ENCODE measurements at places on chromosomes 7 and 10.

DNA sequence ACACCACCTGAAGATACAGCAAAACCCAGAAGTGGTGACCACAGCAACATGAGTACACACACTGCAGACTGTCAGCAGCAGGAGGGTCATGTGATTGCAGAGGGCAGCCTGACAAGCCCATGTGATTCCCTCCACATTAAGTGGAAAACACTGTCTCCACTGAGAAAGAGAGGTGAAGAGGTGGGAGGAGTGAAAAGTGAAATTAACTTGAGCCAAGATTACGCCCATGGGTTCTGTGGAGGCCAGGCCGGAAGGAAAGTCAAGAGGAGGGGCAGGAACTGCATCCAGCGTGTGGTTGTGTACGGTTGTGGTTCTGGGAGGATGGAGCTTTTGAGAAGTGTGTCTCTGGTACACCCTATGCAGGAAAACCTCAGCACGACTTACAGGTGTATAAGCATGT is 138.5 kb downstream of the PLXNA4 start:
- peak; percentile 68 for DNase-seq

- peak; percentile 51 for DNase-seq
These were observed 57.5 kb downstream of the KLHDC10 start for GRCh38 chr7:130127821-130128317.

DNA sequence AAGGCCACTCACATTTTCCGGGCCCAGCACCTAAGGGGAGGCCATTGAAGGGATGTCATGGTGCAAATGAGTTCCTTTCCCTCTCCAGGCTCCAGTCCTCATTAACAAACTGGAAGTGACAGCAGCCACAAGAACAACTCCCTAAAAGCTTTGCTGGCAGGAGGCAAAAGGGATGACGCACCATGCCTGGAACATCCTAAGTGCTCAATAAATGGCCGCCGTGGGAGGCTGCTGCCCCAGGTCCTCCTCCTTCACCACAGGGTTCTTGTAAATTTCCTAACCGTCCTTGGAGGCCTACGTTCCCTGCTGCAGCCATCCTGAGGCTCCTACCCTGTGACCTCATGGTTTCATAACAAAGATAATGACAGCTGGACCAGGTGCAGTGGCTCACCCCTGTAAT is 41.3 kb upstream of the CAMK1D start:
- no peak for DNase-seq

DNA sequence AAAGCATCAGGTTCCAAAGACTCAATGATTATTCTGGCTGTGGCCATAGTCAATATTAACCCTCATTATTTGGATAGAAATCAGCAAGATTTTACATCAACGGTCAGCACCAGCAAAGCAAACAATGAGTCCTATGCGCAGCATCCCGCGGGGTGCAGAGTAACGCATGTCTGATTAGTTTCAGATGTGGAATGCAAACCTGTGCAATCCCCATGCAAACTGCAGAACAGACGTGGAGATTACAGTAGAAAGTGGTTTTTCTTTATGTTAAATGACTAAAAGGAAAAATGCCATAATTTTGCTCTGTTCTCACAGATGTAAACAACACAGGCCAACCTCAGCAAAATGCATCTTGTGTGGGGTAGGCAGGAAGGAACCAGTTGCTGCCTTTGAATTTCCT is 258.1 kb upstream of the GRB10 start:
- no peak for DNase-seq

DNA sequence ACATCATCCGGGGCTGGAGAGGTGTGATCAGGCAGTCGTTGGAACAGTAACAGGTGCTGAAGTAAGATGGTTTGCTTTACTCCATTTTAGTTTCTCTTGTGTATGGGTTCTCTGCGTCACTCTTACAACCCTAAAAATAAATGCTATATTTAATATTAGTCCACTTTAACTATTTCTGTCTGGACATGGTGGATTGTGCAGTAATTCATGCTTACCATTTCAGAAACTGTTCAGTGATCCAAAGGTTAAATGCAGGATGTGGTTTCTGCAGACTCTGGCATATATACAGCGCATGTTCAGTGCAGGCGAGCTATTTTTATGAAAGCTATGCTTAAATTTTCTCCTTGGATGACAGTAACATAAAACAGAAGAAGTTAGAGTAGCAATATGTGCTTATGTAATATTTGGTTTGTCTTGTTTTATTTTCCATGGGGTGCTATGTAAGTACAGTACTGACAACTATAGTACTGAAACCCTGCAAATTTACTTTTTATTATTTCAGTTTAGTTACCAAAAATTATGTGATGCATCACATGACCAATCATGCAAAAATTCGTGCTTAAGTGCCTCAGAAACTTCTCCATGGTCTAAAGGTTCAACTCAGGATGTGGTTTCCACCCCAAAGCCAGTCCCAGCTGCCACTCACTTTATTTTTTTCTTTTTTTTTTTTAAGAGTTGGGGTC is 46.6 kb upstream of the GRID1 start:
- DNase-seq: no peak

DNA sequence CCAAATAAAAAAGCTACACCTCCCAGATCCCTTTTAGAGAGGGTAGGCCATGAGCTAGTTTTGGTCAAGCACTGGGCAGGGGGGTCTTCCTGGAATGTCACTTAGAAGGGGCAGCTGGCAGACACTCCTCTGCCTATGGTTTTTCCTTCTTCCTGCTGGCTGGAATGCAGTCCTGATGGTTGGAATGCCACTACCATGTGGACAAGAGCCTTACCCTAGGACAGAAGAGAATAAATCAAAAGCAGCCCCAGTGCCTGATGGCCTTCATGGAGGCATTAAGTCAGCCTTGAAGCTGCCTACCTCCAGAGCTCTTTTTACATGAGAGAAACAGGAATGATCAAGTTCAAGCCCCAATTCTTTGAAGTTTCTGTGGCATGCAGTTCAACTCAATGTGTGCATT is 43.5 kb upstream of the SORBS1 start:
- DNase-seq: no peak

- DNase-seq: no peak
These were observed 25.0 kb upstream of the CNNM1 start for GRCh38 chr10:99303899-99304861.

- no peak for DNase-seq
These were observed 1.2 kb downstream of the AHCYL2 start for GRCh38 chr7:129225931-129226572.

- no peak for DNase-seq
These were observed 664.3 kb upstream of the CELF2 start for GRCh38 chr10:10353326-10353868.

GRCh38 chr10:48446785-48447184 is 140.3 kb downstream of the MAPK8 start:
- DNase-seq: no peak

DNA sequence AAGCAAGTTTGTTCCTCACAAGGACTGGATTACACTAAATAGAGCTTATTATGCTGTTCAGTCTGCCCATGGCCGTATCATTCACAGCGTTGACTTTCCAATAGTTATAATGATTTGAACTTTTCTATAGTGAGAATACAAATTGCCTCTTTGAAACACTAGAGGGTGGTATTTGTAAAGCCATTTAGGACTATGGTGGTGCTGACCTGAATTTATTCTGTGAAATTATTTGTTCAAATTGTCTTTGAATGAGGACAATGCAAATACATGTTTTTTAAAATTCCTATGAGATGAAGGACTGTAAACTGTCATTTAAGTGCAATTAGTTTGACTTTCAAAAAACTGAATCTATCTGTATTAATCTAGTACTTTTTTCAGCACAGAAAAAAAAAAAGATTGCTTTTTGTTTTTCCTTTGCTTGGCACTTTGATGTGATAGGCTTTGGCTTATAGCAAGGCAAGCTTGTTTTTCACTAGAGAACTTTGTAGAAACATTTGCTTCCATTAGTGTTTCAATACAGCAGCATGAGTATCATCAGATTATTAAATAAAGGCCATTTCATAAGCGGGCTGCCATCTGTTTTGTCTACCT is 122.7 kb upstream of the TMEM229A start:
- no peak for DNase-seq

- no peak for DNase-seq
These were observed 14.9 kb upstream of the SRGN start for GRCh38 chr10:69073026-69073425.

DNA sequence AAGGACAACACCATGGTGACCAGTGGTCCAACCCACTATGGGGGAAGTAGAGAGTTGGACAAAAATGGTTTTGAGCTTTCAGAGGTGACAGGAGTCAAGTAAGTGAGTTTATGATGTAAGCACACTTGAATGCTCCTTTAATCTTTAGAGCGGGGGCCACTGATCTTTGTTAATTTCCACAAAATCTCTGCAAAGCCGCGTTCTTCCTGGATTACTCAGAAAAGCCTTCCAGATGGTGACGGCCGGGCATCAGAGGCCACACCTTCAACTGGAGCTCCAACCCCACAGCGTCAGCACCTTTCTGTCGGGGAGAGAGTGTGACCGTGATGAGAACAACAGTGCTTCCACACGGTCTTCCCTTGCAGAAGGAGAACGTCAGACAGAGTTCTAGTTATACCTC is 35.2 kb upstream of the KLF6 start:
- DNase-seq: no peak

DNA sequence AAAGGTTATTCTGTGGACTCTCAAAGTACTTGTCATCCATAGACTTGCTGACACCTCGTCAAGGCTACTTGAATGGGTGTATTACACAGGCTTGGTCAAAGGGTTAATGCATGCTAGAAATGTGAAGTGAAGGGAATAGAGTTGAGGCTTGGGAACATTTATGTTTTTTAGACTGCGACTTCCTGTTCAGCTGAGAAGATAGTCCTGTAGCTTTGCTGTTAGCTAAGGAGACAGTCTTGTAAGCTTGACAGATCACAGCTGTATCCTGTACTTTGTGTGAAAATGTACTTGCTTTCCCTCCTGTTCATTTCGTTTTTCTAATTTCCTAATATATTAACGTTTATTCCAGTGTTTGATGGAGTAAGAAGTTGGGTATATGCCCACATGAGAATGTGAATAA is 52.1 kb downstream of the ADD3 start:
- peak; percentile 55 for DNase-seq

DNA sequence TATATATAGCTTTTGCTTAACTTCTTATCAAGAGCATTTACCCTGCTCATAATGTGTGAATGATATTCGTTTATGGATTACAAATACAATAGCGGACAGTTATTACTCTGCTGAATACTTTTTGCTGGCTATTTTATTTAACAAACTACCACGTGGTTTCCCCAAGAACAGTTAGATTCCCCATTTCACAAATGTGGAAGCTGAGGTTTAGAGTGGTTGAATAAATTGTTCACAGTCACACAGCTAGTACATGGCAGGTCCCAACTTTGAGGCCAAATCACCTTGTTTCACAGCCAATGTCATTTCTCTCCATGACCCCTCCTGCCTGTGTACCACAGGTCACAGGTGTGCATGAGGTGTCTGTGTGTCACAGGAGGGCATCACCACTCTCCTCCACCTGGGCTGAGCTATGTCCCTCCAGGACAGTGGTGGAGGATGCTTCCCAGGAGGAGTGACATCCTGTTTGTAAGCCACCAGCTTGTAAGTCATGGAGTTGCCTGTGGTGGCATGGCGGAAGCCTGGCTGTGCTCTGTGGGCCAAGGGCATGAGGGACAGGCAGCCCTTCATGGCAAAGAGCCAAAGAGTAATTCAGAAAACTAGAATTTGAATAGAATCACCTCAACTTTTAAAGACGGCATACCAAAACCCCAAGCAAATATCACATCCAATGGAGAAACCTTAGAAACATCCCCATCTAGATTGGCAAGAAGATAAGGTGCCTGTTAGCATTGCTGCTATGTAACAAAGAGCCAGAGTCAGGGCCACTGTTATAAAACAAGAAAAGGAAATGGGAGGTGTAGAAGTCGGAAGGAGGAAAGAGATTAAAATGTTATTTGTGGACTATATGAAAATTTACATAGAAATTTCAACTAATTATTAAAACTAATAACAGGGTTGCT is 51.9 kb downstream of the AOC1 start:
- no peak for DNase-seq

DNA sequence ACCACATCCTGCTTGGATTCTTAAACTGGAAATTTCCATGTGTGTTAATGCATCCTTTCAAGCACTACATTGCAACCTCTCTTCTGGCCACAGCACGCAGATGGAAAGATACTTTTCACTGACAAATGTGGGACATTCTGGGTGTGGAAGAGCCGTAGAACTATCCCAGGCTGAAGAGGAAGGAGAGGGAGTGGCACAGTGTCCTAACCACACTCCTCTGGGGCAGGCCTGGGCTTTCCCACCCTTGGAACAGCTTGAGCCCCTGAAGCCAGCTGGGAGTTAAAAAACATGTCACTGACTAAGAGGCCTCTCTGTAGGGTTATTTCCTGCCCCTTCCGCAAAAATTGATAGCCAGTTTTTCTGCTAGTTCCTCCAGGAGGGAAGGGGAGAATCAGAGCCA is 34.0 kb upstream of the DNMBP start:
- DNase-seq: peak; percentile 22

- DNase-seq: no peak
These were observed 63.4 kb downstream of the CSGALNACT2 start for GRCh38 chr10:43201545-43202131.

GRCh38 chr10:100934084-100934659 is 21.4 kb downstream of the SLF2 start:
- peak; percentile 25 for DNase-seq

DNA sequence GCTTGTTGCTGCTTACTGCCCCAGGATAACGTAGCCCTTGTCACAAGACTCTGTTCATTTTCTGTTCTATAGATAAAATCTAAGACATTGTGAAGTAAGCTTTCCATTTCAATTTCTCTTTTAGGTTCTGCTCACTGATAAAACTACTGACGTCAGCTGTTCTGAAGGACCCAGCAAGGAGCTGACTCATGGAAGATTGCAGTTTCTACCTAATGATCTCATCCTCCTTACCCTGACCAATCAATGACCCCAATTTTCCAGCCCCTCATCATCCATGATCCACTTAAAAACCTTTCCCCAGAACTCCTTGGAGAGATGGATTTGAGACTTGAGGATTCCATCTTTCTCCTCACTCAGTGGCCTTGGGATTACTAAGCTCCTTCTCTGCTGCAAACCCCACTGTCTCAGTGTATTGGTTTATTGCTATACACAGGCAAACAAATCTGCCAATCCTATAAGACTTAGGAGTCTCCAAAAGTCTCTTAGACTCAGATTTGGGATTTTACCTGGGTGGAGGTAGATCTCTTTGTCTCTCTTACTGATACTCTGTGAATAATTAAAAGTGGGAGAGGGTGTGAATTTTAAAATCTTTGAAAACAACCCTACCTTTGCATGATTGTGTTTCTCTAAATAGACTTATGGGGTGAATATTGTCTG is 109.2 kb upstream of the TRIM24 start:
- DNase-seq: no peak

DNA sequence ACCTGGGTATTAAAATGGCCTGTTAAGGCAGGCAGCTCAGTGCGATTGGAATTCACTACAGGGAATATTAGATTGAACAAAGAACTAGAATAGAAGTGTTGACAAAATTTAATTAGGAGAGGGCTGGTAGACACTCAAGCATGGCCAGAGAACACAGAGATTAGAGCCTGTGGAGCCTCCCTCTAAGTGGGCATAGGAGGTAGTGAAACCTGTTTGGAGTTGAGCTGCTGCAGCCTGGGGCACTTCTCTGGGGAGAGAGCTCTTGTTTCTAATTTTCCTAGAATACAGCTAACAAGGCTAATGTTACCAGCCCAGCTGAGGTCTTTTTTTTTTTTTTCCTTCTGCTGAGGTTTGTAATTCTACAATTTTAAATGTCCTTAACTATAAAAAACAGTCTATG is 46.4 kb downstream of the TMEM168 start:
- DNase-seq: no peak

GRCh38 chr7:17362439-17363105 is 64.1 kb downstream of the AHR start:
- no peak for DNase-seq

- DNase-seq: no peak
These were observed 6.2 kb downstream of the OPALIN start for GRCh38 chr10:96352582-96352981.

- no peak for DNase-seq
These were observed 102.7 kb downstream of the WDR11 start for GRCh38 chr10:120953897-120954296.

GRCh38 chr7:65438598-65438997 is 64.9 kb downstream of the ZNF92 start:
- peak; percentile 48 for DNase-seq

All from dermis microvascular lymphatic vessel endothelial cell (primary cell).